ENCODE measurements at places on chromosomes 13 and 19.

- no peak for DNase-seq
Observed at GRCh38 chr13:32663660-32664059, 77.4 kb downstream of the PDS5B start.

DNA sequence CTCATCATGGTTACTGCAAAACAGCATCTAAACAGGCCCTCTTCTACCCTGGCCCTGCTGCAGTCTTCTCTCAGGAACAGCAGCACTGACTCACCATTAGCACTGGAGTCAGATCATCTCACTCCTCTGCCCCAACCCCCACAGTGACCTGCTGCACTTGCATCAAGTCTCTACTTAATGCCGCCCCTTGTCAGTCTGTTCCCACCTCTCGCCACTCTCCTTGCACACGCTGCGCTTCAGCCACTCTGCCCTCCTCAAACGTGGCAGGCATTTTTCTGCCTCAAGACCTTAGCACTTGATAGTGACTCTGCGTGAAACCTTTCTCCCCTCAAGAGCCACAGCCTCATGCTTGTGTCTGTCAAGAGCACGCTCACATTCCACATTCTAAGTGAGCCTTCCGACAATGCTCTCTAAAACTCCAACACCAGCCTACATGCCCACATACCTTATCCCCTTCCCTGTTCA is 22.1 kb downstream of the MIPEP start:
- DNase-seq, result no peak

- no peak for DNase-seq
Observed at GRCh38 chr19:43548706-43549105, 15.7 kb downstream of the ZNF575 start.

- no peak for DNase-seq
Observed at GRCh38 chr19:50659318-50660087, 10.3 kb downstream of the C19orf81 start.

DNA sequence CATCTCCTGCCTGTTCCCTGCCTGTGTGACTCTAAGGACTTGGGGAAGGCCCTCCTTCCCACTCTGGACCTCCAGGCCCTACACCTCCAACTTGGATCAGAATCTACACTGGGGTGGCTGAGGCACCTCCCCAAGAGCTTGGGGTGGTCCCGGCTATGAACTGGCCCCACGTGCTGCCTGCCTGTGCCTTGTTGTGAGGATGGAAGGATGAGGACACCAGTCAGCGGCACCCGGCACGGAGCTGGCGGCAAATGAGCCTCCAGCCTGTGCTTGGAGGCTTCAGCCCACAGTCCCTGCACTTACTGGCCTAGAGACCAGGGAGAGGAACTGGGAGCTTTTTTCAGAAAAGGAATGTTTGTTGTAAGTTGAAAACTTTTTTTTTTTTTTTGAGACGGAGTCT is 8.5 kb downstream of the AKAP8 start:
- DNase-seq, result no peak
